ENCODE measurements at places on chromosomes 1 and 21. TPM values are rescaled to one million over a fixed set of nuclear protein-coding genes. Genes with fewer than 3 reads are reported as not detected.

MYBPH gene
- polyA plus RNA-seq, result not detected

GNG12 gene
- polyA plus RNA-seq, result 96.1 TPM

HTR1D gene
- polyA plus RNA-seq, result 9.4 TPM

RHCE gene
- not detected for polyA plus RNA-seq

TMEM79 gene
- polyA plus RNA-seq, result 6.3 TPM

S100A2 gene
- polyA plus RNA-seq, result 19.5 TPM

OR2T6 gene
- not detected for polyA plus RNA-seq

CFAP45 gene
- 0.87 TPM for polyA plus RNA-seq

DPYD gene
- polyA plus RNA-seq, result 5.1 TPM

FAM151A gene
- not detected for polyA plus RNA-seq

PAPPA2 gene
- 0.03 TPM for polyA plus RNA-seq

SSX2IP gene
- 14.8 TPM for polyA plus RNA-seq

ETS2 gene
- 46.1 TPM for polyA plus RNA-seq

PRELP gene
- not detected for polyA plus RNA-seq

TRIM67 gene
- 0.26 TPM for polyA plus RNA-seq

PGLYRP4 gene
- not detected for polyA plus RNA-seq

DYNLT5 gene
- polyA plus RNA-seq, result not detected

RORC gene
- not detected for polyA plus RNA-seq

LIN28A gene
- polyA plus RNA-seq, result 0.03 TPM

PROX1 gene
- 0.01 TPM for polyA plus RNA-seq

GPX7 gene
- not detected for polyA plus RNA-seq

GBP5 gene
- polyA plus RNA-seq, result not detected

SHISAL2A gene
- polyA plus RNA-seq, result not detected

PADI3 gene
- 1.5 TPM for polyA plus RNA-seq

CYP4A11 gene
- not detected for polyA plus RNA-seq

ADAMTS5 gene
- not detected for polyA plus RNA-seq

RPL11 gene
- 1,260 TPM for polyA plus RNA-seq

CTBS gene
- polyA plus RNA-seq, result 6.9 TPM

FNBP1L gene
- 17.8 TPM for polyA plus RNA-seq

PCAT6 gene
- polyA plus RNA-seq, result 1.9 TPM

TLR5 gene
- 0.34 TPM for polyA plus RNA-seq

HAO2 gene
- polyA plus RNA-seq, result not detected

PODN gene
- not detected for polyA plus RNA-seq

B3GALT5 gene
- 0.39 TPM for polyA plus RNA-seq

MAB21L3 gene
- polyA plus RNA-seq, result 0.03 TPM

TRIM58 gene
- not detected for polyA plus RNA-seq

SELL gene
- polyA plus RNA-seq, result 0.20 TPM

RSPO1 gene
- polyA plus RNA-seq, result not detected

TRIM62 gene
- polyA plus RNA-seq, result 1.5 TPM

CD164L2 gene
- polyA plus RNA-seq, result not detected

BROX gene
- polyA plus RNA-seq, result 20.1 TPM

NPR1 gene
- polyA plus RNA-seq, result 0.96 TPM

NPHS2 gene
- not detected for polyA plus RNA-seq

SLAMF8 gene
- not detected for polyA plus RNA-seq

ATP1A4 gene
- polyA plus RNA-seq, result not detected

DIRAS3 gene
- 1.8 TPM for polyA plus RNA-seq

NPHP4 gene
- polyA plus RNA-seq, result 5.1 TPM

IGSF3 gene
- 15.9 TPM for polyA plus RNA-seq

NID1 gene
- polyA plus RNA-seq, result 4.6 TPM

NHLH1 gene
- 0.49 TPM for polyA plus RNA-seq

All from A549 (cell line).